ENCODE measurements at places on chromosomes 3 and 15. TPM values are rescaled to one million over a fixed set of nuclear protein-coding genes. Genes with fewer than 3 reads are reported as not detected.

XCR1 gene
- not detected for polyA plus RNA-seq

TMEM39A gene
- polyA plus RNA-seq, result 19.0 TPM

DNA sequence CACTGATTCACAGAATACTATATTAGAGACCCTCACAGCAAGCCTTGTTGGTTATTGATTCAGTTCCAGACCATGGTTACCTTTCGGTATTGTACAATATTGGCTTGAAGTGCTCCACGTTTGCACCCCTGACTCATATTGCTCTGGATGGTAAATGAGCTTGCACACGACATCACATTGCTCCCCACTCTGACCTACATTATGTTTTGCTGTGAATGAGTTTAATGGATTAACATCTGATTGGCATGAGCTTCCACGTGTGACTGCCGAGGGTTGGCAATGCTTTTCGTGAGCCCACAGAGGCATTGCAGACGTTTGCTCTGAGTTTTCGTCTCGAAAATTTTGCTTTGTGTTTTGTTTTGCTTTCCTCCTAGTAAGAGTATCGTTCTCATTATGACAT is 225.8 kb upstream of the ICE2 start:
- DNase-seq, result no peak

DNA sequence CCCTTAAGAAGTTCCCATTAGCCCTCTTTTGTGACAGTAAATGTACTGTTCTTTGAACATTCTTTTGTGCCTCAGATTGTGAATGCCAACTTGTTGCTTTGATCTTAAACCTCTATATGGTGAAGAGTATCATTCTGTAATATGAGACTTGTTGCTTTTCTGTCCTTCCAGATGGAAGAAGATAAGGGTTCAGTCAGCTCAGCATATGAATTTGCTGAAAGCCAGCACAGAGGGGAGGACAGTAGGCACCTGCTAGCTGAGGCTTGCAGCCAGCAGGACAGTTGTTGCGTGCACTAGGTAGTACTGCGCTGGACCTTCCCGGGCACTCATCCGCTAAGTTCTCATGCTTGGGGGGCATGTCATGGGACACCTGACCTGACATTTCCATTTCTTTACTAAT is 74.7 kb downstream of the DCUN1D1 start:
- no peak for DNase-seq

- no peak for DNase-seq
Measured at GRCh38 chr3:120088622-120089021, 5.6 kb downstream of the GSK3B start.

DNA sequence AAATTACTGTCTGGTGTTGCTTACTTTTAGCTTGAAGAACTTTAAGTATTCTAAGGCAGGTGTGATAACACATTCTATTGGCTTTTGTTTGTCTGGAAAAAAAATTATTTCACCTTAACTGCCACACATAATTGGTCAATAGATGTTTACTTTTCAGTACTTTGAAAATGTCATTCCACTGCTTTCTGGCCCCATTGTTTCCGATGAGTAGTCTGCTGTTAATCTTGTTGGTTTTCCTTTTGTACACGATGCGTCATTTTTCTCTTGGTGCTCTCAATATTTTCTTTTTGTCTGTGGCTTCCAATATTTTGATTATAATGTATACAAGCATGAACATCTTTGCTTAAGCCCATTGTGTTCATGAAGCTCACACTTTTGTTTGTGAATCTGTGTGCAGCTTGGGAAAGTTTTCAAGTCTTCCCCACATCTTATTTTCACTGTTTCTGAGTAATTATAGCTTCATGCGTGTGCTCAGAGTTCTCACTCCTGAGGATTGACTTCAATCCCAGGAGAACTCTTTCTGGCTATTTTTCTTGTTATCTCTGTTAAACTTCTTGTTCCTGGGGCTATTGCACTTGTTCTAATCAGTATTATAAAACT is 664.7 kb downstream of the IGSF11 start:
- no peak for DNase-seq

DNA sequence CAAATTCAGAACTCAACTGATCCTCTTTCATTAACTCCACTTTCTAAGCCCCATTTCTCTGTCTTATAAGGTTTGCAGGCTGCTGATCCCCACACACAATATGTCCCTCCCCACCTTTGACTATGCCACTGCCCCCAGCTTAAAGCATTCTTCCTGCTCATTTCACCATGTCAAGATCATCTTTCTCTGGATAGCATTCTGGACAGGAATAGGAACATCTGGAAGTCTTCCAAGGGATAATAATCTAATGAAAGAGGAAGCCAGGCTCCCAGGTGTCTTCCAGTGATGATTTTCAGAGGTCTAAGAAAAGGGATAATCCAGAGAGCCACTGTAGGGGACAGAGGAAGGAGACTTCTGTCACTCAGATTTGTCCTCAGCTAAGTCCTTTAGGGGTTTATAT is 54.6 kb upstream of the GALNT15 start:
- no peak for DNase-seq

- no peak for DNase-seq
Measured at GRCh38 chr3:123424321-123424998, 24.4 kb downstream of the ADCY5 start.

GXYLT2 gene
- polyA plus RNA-seq, result 9.3 TPM

AGBL1 gene
- not detected for polyA plus RNA-seq

DNA sequence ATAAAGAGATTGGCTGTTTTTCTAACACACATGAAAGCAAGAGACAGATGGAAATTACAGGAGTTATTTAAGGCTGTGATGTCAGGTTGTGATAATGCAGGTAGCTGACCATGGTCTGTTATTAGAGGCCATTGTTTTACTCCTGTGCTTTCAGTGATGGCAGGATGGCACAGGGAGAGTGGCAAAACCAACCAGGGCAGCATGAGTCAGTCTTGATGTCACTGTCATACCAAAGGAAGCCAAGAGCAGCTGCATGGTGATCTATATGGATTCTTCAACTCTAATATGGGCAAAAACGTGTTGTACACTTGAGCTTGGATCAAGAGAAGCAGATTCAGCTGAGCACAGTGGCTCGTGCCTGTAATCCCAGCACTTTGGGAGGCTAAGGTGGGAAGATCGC is 91.8 kb upstream of the LMOD3 start:
- no peak for DNase-seq

- peak; percentile 39 for DNase-seq
Measured at GRCh38 chr3:27357665-27358258, 11.4 kb downstream of the NEK10 start.

GRCh38 chr15:62254137-62254934 is 89.3 kb upstream of the C2CD4B start:
- DNase-seq, result peak; percentile 76

GRCh38 chr15:49223536-49224274 is 53.7 kb downstream of the GALK2 start:
- no peak for DNase-seq

OR5K2 gene
- not detected for polyA plus RNA-seq

SNX22 gene
- 0.94 TPM for polyA plus RNA-seq

DNA sequence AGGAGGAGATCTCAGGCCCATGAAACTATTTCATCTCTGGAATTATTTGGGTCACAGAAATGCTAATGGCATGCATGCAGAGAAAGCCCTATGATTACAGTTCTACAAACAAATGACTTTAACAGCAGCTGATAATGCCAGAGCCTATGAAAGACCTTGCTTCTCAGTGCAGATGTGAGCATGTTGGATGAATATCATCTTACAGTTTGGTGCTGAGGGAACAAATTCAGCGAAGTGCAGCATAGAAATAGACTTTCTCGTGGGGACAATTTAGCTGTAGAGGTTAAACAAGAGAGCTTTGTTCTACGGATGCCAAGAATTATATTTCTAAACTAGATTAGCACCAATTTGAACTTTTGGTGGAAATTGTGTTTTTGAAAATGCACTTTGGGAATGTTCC is 27.7 kb downstream of the PTX3 start:
- DNase-seq, result no peak

GCSAM gene
- polyA plus RNA-seq, result not detected

RTP4 gene
- 0.16 TPM for polyA plus RNA-seq

GRCh38 chr3:105417525-105418289 is 51.0 kb downstream of the ALCAM start:
- no peak for DNase-seq

- no peak for DNase-seq
Measured at GRCh38 chr3:14466179-14466903, 63.9 kb downstream of the SLC6A6 start.

PP2D1 gene
- not detected for polyA plus RNA-seq

ZPLD1 gene
- polyA plus RNA-seq, result not detected

- no peak for DNase-seq
Measured at GRCh38 chr3:73516631-73517030, 108.1 kb downstream of the PDZRN3 start.

EFHB gene
- polyA plus RNA-seq, result 0.58 TPM

CCDC33 gene
- polyA plus RNA-seq, result 4.0 TPM

CALML4 gene
- 3.1 TPM for polyA plus RNA-seq

GRCh38 chr3:10741891-10742671 is 73.9 kb upstream of the SLC6A11 start:
- no peak for DNase-seq

GATA2 gene
- 5.5 TPM for polyA plus RNA-seq

MFSD1 gene
- polyA plus RNA-seq, result 44.9 TPM

DNA sequence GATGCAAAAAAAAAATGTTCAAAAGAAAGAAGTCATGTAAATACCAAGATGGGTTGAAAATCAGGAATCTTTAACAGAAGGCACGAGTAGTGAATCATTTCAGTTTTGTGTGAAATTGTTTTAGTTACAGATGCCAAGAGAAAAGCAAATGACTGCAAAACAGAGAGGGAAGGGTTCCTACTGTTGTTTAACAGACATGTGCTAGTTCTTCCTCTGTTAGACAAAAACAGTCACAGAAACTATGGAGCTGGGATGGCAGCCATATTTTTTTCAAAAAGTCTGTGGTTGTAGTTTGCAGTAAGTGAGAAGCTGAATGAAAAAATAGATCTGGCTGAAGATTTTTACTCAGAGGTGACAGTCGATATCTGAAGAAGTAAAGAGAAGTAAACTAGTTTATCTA is 511.9 kb downstream of the ZIC1 start:
- DNase-seq, result no peak

DNA sequence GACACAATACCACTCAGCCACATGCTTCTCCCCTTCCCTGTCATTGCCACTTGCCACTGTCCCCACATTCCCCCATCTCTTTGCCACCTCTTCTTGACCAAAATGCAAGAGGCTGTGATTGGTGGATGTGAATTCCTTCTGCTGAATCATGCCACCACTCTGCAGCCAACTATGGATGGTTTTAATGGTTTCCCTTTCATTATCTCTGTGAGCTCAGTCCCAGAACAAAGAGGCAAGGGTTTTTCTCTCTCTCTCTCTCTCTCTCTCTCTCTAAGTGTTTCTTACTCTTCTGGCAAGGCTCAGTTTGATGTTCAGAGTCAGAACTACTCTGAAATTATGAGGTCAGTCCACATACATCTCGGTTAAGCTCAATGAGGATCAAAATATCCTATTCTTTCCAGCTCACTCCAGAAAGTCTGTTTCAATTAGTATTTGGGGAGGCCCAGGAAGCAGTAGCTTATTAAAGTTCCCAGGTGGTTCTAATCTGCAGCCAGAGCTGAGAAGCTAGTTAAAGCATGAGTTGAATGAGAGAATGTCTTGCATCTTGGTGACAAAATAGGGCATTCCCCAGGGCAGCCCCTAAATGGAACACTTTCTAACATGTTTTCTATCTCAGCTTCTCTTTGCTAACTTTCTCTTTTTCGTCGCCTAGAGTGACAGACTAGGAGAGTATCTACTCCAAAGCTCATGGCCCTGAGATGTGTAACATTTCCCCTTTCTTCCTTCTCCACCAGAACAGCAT is 8.5 kb upstream of the ILDR1 start:
- DNase-seq, result no peak

ACOX2 gene
- 9.0 TPM for polyA plus RNA-seq

DNA sequence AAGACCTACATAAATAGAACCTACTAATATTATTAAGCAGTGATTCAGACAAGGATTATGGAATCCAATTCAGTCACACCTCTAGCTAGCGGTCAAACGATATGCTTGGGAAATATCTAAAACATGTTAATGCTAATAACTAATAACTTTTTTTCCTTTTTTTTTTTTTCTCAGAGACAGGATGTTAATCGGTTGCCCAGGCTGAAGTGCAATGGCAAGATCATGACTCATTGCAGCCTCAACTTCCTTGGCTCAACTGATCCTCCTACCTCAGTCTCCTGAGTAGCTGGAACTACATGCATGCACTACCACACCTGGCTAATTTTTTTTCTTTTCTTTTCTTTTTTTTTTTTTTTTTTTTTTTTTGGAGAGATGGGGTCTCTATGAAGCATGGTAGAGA is 124.1 kb downstream of the NR2E3 start:
- no peak for DNase-seq

WNT7A gene
- not detected for polyA plus RNA-seq

DNA sequence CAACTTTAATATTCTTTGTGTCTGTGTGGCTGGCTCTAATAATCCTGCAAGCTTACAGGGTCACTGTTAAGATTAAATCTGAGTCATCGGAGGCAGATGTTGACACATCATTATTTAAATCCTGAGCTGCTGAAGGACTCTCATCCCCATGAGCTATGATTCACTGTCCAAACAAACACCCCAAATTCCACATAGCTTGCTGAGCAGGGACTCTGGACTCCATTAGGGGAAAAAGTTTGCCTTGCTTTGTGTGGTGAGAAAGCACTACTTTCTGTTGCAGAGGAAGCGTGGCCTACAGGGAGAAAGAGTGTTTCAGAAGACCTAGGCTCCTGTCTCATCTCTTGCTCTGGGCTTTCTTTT is 213.7 kb downstream of the PDCD6IP start:
- DNase-seq, result peak; percentile 18

- DNase-seq, result no peak
Measured at GRCh38 chr3:159787178-159787574, 201.5 kb upstream of the IL12A start.

GRCh38 chr3:25468866-25469319 is 40.8 kb downstream of the RARB start:
- peak; percentile 23 for DNase-seq

DNA sequence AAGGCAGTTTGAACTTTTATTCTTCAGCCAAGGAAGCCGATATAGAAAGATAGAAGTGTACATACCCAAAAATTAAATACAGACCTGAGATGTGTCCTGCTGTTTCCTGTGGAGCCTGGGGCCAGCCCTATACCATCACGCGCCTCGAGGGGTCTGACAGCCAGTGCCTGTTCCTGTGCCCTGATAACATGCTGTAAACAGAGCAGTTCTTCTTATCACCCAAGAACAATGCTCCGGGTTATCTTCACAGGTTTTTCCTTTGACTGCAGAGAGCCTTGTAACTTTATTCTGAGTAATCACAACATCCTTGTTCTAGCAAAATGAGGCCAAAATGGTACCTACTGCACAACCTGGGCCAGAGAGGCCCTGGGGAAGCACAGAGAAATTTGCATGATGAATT is 289.7 kb upstream of the CHRM5 start:
- no peak for DNase-seq

Data from SK-N-SH (cell line).